SJSA1 (cell line): ENCODE measurements at places on chromosomes 11 and 22.

GRCh38 chr11:67648140-67648795 is 2.3 kb downstream of the ACY3 start:
- DNase-seq: no peak

DNA sequence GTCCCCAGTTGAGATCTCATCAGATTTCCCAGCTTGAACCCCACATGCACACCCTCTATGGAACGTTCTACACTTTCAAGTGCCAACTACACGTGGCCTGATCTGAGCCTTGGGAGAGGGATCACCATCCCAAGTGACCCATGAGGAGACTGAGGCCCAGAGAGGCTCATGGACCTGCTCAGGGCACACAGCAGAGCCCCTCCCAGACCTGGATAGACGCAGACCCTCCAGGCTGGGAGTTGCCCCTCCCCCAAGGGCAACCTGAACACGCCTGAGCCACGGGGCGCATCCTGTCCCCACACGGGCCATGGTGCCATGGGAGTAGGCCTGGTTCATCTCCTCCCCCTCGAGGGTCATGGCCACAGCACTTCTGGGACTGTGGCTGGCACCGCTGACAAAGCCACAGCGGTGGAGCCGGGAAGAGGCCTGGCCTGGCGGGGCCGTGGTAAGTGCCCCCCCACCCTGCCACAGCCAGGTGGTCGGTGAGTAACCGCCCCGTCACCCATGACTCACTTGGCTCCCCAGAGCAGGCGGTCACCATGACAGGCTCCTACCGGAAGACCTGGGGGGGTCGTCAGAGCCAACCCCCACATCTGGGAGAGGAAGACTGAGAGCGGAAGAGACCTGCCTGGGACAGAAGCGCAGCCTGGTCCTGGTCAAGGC is 8.1 kb downstream of the WNT7B start:
- DNase-seq: peak; percentile 95

DNA sequence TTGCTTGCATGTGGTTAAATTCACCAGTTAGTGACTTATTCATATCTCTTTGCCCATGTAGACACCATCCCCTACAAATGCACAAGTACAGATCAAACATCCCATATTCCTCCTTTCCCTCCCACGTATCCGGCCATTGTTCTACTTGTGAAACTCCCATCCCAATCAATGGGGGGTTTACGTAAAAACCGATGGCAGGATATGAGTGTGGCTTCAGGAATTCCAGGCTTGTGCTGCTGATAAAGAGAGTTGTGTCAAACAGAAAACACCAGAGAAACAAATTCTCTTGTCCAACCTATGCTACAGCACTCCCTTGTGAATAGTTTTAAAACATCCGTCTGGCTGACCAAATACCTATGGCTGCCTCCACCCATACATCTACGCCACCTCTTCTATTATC is 15.5 kb downstream of the FLI1 start:
- DNase-seq: peak; percentile 90

DNA sequence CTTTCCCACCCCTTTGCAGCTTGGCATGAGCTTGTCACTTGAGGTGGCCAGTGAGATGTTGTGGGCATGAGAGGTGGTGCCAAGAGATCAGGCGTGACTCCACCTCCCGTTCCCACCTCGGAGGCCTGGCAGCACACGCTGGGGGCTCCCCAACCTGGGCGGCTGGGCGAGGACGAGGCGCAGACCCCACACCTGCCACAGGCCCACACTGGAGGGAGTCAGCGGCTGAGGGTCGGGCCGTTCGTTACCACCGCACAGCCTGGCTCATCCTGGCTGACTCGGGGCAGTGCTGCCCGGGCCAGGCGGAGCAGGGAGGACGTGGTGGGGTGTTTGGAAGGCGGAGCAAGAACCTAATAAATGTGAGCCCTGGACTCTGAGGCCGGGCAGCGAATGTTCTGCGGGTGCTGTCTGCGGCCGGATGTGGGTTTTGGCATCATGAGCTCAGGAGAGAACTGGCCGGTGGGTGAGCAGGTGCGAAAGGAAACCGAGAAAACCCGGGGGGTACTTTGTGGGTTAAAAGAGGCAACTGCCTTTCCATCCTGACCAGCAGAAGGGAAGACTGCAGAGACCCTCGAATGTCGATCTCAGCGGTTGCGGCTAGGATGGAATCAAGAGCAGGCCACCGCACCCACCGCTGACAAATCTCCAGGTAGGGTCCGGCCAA is 10.2 kb upstream of the IFITM3 start:
- no peak for DNase-seq

GRCh38 chr11:79637219-79637618 is 196.4 kb upstream of the TENM4 start:
- no peak for DNase-seq

DNA sequence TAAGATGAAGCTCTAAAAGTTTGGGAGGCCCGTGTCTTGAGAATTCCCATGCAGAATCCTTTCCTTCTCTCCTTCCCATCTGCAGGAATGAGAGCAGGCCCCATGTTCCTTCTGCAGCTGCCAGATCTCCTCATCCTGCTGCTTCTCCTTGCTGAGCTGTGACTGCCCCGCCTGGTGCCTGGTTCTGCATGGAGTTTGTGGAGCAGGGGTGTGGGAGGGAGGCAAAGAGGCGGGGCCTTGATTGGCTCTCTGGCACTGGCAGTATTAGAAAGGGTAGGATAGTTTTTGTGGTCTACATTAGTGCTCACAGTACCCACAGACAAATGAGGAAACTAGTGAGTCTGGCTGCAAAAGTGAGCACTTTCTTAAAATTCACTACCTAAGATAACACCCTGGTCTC is 91.1 kb upstream of the CLPB start:
- no peak for DNase-seq

DNA sequence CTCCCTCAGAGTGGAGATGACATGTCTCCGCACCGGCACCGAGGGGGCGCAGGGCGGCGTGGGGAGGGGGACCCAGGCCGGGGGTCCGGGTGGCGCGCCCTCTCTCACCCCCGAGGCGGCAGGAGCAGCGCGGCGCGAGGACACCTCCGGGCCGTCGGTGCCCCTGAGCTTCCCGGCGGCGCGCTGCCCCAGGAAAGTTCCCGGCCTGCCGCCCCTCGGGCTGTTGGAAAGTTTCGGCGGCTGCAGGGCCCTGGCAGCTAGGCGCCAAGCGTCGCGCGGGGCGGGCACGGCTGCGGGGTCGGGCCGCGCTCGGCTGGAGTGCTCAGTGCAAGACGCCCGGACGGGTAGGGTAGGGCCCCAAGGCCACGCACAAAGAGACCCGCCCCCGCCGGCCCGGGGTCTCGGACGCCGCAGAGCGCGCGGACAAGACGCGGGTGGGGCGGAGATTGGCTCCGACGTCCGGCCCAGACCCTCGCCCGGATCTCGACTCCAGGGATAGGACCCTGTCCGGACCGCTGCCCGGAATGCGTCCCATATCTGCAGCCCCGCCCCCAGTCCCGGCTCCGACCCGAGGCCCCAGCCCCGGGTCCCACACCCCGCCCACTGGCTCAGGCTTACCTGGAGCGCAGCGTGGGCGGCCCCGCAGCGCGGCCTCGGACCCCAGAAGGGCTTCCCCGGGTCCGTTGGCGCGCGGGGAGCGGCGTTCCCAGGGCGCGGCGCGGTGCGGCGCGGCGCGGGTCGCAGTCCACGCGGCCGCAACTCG is 471 bp downstream of the ARVCF start:
- peak; percentile 20 for DNase-seq

GRCh38 chr11:61693922-61694601 is 13.9 kb downstream of the DAGLA start:
- DNase-seq: no peak

DNA sequence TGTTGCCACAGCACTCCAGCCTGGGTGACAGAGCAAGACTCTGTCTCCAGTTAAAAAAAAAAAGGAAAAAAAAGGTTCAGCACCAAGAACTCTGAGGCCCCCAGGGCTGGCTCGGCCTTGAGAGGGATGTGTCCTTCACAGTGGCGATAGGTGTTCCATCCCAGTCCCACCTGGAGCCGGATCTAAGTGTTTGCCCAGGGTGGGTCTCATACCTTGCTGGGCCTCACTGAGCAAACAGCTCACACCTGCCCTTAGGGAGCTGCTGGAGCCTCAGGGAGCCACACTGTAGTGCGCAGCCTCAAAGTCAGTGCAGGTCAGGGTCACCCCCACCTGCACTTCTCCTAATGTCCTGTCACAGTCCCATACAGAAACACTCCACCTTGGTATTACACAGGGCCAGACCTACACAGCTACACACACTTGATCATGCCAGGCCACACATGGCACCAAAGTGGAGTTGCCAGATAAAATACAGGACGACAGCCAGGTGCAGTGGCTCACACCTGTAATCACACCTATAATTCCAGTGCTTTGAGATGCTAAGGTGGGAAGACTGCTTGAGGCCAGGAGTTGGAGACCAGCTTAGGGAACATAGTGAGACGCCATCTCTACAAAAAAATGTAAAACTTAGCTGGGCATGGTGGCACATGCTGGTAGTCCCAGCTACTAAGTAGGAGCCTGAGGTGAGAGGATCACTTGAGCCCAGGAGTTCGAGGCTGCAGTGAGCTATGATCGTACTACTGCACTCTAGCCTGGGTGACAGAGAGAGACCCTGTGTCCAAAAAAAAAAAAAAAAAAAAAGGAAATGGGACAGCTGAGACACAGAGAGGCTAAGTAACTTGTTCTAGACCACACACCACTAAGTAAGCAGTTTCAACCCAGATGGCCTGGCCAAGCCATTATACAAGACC is 7.3 kb downstream of the STARD10 start:
- DNase-seq: no peak

DNA sequence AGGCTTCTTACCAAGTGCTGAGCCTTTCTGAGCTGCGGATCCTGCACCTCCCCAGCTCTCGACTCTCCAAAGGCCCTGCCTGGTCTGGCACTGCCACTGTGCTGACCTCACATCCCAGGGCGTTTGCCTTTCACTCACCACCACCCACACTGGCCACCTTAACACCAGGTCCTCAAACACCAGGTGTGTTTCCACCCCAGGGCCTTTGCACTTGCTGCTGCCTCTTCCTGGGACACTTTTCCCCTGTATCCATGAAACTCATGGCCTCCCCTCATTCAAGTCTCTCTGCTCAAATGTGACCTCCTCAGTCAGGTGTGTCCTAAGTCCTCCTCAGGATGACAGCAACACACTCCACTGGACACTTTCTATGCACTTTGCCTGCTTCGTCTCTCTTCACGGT is 51.4 kb upstream of the ANO1 start:
- no peak for DNase-seq

DNA sequence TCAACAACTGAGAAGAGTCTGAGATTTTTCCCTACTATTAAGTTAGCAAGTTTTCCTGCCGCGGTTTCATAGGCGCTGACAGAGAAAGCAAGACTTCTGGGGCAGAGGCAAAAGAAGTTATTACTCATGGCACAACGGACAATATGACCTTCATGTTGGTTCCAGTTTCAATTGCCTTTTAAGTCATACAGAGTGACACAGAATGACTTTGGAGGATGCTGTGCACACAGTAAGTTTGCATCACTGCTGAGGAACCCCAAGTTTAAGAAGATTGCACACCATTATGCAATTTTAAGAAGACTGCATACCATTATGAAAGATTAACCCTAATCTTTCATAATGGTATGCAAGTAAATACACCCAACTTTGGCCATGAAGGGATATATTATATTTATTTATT is 626.5 kb upstream of the CHORDC1 start:
- no peak for DNase-seq

- no peak for DNase-seq
Measured at GRCh38 chr11:30585125-30585891, 845 bp downstream of the MPPED2 start.

DNA sequence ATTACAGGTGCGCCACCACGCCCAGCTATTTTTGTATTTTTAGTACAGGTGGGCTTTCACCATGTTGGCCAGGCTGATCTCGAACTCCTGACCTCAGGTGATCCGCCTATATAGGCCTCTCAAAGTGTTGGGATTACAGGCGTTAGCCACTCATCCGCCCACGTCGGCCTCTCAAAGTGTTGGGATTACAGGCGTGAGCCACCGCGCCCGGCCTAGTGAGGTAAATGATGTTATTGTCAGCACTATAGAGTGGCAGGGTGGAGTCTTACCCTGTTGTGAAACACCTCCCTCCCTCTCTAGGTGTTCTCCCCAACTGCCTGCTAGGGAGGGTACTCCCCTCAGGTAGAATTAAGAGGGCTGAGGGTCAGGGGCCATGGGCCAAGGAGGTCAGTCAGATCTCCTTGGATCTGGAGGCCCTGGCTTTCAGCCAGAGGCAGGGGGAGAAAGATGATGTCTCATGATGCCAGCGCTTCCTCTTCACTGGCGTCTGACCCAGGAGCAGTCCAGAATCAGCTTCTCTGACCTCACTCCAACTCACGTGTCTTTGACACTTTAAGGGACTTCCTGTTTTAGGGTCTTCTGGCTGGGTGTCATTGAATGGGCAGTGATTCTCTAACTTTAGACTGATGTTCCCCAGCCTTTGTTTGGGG is 2.0 kb downstream of the GGA1 start:
- no peak for DNase-seq

DNA sequence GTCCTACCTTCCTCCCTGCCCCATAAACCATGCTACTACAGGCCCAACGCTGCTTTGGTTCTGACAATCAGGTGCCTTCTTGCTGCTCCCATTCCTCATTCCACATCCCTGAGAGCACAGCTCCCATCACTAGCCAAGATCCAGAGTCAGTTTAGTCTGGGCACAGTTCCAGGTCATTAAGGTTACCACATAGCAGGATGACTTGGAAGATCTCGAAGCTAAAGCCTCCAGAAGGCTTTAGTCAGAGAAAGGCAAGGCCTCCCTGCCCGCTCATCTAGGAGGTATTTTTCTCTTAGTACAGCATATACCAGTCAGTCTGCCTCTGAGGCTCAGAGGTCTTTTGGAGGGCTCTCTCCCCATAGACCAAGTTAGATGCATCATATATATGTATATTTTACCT is 30.3 kb downstream of the TRIM66 start:
- DNase-seq: no peak

GRCh38 chr22:46366801-46367706 is 31.5 kb downstream of the TRMU start:
- no peak for DNase-seq

GRCh38 chr11:8106679-8107078 is 25.7 kb downstream of the TUB start:
- no peak for DNase-seq

- no peak for DNase-seq
Measured at GRCh38 chr11:55714982-55715888, 53.2 kb downstream of the OR4C6 start.

- no peak for DNase-seq
Measured at GRCh38 chr11:132844956-132845696, 687.2 kb downstream of the OPCML start.

DNA sequence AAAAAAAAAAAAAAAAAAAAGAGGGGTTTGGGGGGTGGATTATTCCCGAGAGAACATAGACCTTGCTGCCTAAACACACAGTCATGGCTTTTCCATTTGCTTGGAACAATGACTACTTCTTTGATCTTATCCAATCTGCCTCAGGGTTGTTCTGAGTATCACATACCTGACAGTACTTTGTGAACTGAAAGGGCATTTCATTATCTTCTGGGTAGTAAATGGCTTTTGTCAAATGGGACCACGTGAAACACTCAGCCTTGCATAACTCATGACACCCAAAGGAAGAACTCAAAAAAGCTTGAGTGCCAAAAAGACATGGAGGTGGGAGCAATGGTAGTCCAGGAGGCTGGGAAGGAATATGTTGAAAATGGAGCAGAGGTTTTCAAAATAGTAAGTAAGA is 123.2 kb upstream of the BID start:
- DNase-seq: no peak
